ENCODE measurements at places on chromosomes 5 and 9.

DNA sequence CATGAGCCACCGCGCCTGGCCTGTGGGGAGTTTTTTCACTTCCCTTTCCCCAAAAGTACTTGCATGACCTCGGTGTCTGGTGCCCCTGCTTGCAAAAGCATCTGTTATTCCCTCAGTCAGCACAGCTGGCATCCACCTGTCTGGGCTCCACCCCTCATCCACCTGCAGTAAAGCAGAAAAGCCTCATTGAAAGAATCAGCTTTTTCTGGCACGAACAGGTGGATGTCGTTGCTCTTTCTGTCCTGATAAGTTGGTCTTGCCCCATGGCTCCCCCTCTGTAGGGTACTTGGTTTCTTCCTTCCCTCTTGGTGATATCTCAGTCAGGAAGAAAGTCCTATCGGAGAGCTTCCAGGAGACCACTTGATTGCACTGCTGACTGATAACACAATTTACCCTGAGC lies 37.4 kb downstream of the WWC1 start:
- no peak for DNase-seq

- DNase-seq = no peak
These were observed 38.4 kb downstream of the EBF1 start for GRCh38 chr5:159061179-159061796.

GRCh38 chr9:36884721-36885120 lies 149.3 kb downstream of the PAX5 start:
- no peak for DNase-seq

GRCh38 chr5:168434001-168434400 lies 52.3 kb upstream of the RARS1 start:
- DNase-seq = no peak

GRCh38 chr5:120151825-120152224 lies 312.3 kb upstream of the PRR16 start:
- DNase-seq = no peak

DNA sequence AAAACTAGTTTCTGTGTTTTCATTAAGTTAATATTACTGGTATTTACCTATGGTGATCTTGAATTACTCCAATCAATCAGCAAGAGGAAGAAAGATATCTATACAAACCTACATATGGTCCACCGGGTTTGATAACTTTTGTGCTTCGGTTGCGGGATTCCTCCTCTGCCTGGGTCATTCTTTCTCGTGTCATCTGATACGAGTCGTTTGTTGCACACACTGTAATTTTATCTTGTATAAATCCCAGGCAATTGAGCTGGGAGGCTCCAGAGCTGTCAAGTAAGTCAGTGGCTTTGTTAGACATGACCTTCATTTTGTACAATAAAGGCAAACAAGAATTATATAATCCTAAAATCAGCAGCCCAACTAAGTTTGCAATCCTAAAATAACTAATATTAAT lies 48.0 kb downstream of the ELL2 start:
- DNase-seq = no peak

- DNase-seq = no peak
These were observed 236.9 kb downstream of the PDE4D start for GRCh38 chr5:59656351-59657254.

GRCh38 chr9:69542942-69543704 lies 129.0 kb downstream of the APBA1 start:
- DNase-seq = no peak

- no peak for DNase-seq
These were observed 125.5 kb downstream of the TENT4A start for GRCh38 chr5:6838736-6839135.

- DNase-seq = no peak
These were observed 83.4 kb downstream of the GHR start for GRCh38 chr5:42506662-42507061.

DNA sequence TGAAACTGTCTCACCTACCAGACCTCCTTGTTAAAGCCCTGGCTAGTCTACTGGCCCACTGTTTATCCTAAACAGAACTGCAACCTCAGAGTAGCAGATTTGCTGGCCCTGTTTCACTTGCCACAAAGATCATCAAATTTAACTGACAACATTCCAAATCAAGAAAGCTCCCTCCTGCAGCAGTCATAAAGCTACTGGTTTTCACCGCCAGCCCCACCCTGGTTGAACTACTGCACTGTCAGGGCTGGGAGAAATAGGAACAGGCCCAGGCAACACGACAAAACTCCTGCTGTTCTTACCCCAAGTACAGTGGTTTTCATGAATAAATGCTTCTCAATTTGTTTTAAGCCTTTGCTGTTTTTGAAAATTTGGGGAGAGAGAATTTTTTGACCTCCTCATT lies 63.0 kb downstream of the NR6A1 start:
- no peak for DNase-seq

DNA sequence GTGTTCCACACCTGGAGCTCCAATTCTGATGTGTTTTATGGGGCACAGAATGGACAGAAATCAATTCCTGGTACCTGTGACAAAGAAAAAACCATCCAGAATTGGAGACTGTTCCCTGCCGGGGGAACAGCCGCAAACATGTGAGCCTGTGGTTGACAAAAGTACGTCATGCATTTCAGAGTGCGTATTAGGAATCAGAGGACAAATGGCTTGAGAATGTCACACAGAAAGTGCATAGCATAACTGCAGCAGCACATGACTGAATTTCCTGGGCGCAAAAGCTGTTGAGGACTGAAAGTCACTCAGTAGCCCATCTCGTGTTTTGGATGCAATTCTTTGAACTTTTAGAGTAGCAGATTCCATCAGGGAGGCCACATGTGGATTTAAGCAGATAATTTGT lies 85.1 kb downstream of the TRIO start:
- no peak for DNase-seq

DNA sequence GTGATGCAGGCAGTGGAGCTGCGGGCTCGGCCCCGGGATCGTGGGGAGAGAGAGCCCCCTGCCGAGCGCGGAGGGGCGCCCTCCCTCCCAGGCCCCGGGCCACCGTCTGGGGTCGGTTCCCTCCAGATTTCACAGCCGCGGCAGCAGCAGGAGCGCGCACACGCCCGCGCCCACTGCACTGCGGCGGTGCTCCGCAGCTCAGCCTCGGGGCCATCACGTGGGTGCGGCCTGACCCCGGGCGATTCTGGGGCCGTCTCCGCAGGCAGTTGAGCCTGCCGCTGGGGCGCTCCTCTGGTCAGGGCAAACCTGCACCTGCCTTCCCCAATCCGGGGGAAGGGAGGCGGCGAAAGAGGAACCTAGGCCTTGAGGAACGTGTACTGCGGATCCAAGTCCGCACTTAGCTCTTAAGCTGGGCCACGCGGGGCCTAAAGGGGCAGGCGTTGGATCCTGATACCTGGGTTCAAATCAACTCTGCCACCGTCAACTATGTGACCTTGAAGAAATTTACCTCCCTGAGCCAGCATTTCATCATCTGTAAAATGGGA lies 9.4 kb upstream of the DELE1 start:
- DNase-seq = no peak

- DNase-seq = no peak
These were observed 13.6 kb upstream of the SYNPO start for GRCh38 chr5:150626853-150627276.

DNA sequence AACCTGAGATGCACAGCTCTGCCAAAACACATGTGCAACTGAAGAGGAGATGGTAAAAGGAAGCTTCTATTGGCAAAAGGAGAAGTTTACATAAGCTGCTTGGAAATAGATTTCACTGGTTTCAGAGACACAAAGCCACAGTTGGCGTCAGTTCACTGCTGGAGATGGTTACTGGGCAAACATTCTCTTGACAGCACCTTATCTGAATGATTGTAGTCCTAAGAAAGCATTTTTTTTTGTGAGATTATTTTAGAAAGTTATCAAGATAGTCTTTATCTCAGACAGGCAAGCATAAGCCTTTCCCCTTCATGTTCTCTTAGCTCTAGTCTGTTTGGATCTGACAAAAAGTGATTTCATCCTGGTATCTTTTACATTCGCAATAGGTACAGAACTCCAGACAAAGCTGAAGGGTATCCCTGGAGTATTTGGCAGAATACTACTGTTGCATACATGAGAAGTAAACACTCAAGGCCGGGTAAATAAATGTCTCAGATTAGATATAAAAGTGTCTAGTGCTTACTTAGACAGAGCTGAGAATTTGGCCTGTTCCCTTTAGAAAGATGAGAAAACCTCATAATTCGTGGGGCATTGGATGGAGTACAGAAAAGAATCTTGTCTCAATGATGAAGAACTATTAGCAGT lies 1668.0 kb upstream of the NUDT12 start:
- DNase-seq = no peak

DNA sequence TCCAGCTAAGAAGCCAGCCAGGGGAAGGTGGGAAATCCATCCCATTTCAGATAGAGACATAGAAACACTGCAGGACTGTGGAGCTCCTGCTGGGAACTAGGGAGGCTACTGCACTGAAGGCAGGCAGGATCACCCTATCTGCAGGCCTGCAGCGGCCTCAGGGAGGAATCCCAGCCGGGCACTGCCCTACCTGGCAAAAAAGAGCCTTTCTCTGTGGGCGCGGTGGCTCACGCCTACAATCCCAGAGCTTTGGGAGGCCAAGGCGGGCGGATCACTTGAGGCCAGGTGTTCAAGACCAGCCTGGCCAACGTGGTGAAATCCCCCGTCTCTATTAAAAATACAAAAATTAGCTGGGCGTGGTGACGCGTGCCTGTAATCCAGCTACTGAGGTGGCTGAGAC lies 71.4 kb upstream of the PHYKPL start:
- no peak for DNase-seq

- DNase-seq = no peak
These were observed 255.4 kb downstream of the GRIA1 start for GRCh38 chr5:153745778-153746395.

- DNase-seq = no peak
These were observed 7.8 kb upstream of the MSANTD3 start for GRCh38 chr9:100419166-100419565.

DNA sequence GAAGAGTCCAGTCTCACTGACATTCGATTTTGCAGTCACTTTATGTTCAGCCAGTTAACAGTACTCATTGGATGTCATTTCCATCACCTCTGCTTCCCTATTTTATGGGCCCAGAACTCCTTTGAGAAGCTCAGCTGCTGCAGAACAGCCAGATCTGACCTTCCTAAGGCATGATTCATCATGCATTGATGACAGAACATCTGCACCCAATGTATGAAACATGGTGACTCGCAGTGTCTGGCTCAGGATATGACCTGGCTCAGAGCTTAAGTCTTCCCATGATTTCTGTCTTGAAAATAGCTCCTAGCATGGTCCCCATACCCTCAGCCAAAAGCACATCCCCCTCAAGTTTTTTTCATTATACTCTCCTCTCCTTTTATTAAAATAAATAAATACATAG lies 92.6 kb upstream of the TRIM32 start:
- DNase-seq = peak; percentile 2

- DNase-seq = no peak
These were observed 8.9 kb downstream of the PHF2 start for GRCh38 chr9:93585259-93585658.

DNA sequence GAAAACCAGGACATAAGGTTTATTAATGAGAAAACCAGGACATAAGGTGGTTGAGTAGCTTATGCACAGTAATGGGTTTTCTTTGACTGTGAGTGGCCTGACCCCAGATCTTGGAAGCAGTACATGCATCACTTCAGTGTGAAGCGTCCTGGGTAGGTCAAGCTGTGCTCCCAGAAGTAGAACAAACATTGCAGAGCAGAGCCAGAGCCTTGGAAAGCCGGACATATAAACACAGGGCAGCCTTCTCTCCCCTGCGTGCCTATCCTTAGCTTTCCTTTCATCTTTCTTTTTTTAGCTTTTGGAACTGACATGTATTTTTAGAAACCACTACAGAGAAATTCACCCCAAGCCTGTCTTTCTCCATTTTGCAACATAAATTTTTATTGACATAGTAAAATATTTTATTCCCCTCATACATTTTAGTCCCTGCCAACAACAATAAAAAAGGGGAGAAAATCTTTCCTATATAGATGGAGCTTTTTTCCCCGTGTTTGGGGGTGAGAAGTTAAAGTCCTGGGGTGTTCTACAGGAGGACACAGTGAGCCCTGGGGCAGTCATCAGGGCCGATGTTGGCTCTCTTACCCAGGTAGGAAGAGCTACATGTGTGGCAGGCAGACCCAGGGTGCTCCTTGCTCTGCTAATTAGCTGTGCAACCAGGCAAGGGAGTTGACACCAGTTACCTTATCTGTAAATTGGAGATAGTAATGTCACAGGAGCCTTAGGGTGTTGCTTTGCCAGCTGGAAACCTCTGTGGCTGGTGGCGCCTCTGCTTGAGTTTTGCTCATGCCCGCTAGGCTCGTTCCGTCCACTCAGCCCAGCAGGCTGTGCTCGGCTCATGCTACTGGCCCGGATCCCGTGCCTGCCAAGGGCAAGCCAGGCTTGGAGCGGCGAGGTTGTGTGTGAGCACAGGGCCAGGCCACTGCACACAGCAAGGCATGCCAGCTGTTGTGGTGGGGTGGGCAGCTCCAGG lies 389.6 kb downstream of the KDM4C start:
- DNase-seq = no peak

GRCh38 chr9:109319626-109320241 lies 1.1 kb downstream of the EPB41L4B start:
- no peak for DNase-seq

- no peak for DNase-seq
These were observed 552.6 kb downstream of the CCDC171 start for GRCh38 chr9:16105168-16106020.
